ENCODE measurements at places on chromosomes 13 and 19.

GRCh38 chr19:5561559-5561958 is 6.2 kb downstream of the TINCR start:
- no peak for DNase-seq

- DNase-seq, result no peak
These were observed 41.2 kb downstream of the USP12 start for GRCh38 chr13:27130223-27130978.

- DNase-seq, result no peak
These were observed 985.4 kb downstream of the DIAPH3 start for GRCh38 chr13:59178344-59178743.

DNA sequence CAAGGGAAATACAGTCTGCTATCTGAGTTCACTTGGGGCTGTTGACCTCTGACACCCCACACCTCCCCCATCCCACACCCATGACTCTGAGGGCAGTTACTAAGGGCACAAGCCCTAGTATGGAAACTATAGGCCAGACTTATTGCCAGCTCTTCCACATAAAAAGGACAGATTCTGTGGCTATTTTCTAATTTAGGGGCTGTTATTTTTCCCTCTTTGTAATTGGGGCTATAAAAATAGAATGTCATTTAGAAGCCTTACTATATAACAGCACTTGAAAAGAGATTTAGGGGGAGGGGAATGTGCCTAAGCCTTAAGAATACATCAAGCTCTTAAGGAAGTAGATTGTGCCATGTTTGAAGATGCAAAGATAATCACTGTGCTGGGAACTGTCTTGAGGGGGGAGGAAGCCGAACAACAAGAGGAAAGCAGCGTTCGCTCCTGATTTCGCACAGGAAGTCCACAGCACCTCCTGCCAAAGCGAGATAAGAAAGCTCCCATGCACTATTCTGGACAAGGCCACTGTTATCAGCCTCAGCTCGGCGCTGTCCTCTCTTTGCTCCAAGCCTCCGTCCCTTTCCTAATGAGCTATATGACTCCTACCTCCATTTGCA is 86.6 kb downstream of the FLT1 start:
- no peak for DNase-seq

- no peak for DNase-seq
These were observed 69.8 kb downstream of the SIAH3 start for GRCh38 chr13:45781553-45782326.

DNA sequence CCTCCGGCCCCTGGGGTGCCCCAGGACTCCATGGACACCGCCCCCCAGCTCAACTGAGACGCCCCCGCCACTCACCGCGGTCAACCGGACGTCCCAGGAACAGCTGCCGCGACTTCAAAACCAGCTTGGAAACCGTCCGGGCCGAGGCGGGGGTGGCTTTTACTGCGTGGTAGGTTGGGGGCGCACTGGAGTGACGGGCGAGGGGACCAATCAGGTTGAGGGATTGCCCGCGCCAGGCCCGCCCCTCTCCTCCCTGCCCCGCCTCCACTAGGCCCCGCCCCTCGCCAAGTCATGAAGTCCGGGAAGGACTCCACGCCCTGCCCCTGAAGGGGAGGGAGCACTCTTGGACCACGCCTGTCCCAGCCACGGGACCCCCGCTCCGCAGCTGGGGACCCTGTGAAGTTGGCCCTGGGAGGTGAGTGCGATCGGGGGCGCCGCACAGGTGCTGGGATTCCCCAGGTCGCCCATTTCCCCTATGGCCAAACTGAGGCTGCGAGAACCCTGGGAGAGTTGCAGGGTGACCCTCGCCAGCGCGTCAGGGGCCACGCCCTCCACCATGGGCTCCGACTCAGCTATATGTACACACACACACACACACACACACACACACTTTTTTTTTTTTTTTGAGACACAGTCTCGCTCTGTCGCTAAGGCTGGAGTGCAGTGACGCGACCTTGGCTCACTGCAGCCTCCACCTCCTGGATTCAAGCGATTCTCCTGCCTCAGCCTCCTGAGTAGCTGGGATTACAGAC is at the start of gene PLIN3:
TSS of gene PLIN3 (minus strand) at position 134 of the 752 bp plus-strand sequence. CDS start 6,273 bp downstream, outside the sequence.
- DNase-seq, result peak; percentile 87

DNA sequence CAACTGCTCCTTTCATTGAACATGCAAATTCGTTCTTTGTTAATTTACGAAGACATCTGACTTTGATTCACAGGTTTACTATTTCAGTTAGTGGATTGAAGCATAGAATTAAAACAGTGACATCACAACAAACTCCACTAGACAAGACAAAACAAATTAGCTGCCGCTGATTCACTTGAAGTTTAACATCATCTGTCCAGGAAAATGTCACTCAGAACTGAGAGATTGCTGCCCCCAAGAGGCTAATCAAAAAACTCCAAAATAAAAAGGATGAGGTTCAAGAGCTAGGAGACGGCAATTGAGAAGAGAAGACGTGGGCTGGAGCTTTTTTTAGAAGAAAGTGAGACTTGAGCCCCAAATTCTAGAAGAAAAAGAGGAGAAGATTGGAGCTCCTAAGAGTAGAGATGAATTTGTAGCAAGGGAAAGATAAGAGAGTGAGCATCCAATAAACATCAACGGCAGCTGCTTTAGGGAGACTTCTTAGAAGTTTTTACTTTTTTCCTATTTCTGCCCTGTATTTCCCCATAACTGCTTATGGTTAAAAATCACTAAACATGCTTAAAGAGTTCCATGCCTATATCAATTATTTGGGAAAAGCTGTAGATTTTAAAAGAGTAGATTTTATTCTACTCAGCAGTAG is 40.8 kb upstream of the TPP2 start:
- DNase-seq, result no peak

DNA sequence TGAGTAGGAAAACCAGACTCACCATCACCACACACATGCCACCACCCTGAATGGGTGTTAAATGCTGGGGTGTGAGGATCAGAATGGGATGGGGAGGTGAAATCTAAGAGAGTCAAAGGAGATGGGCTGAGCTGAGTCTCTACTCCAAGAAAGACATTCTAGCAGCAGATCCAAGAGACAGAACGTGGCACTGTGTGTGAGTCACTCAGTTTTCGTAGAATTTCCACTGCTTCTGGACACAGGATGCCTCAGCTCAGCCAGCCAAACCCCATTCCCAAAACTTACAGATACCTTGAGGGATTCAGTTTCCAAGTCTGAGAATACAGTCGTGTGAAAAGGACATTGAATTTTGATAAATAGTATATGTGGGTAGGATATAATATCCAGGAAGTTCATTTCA is 7.3 kb upstream of the CYP2A7 start:
- no peak for DNase-seq

DNA sequence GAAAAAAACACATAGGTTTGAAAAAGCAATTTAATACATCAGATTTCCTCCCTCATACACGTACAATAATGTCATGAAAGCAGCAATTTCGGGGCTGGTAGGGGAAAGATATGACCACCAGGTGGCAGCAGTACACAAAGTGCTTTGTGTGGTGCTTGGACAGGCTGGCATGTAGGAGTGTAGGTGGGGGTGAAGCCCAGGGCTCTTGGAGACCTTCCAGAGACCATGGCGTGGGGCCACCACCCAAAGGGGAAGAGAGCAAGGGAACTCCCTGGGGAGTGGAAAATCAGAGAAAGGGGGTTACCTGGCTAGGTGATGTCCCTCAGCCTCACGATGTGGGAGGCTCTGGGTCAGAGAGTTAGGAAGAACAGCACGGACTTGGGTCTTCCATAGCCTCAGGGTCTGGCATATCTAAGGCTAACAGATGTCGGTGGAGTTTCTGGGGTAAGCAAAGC is 11.8 kb upstream of the CCNA1 start:
- DNase-seq, result peak; percentile 50

- no peak for DNase-seq
These were observed 73.7 kb downstream of the COG6 start for GRCh38 chr13:39729156-39729555.

- DNase-seq, result no peak
These were observed 3.3 kb downstream of the LRFN3 start for GRCh38 chr19:35939307-35940077.

DNA sequence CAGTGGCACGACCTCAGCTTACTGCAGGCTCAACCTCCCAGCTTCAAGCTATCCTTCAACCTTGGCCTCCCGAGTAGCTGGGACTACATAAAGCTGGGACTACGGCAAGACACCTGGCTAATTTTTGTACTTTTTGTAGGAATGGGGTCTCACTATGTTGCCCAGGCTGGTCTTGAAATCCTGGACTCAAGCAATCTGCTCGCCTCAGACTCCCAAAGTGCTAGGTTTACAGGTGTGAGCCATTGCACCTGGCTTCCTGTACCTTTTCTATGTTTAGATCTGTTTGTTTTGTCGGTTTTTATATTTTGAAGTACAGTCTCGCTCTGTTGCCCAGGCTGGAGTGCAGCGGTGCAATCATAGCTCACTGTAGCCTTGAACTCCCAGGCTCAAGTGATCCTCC is 17.5 kb upstream of the TICAM1 start:
- no peak for DNase-seq

GRCh38 chr19:49114630-49115363 is 627 bp downstream of the LIN7B start:
- peak; percentile 52 for DNase-seq

- DNase-seq, result no peak
These were observed 37.9 kb downstream of the ZFR2 start for GRCh38 chr19:3830621-3831589.

DNA sequence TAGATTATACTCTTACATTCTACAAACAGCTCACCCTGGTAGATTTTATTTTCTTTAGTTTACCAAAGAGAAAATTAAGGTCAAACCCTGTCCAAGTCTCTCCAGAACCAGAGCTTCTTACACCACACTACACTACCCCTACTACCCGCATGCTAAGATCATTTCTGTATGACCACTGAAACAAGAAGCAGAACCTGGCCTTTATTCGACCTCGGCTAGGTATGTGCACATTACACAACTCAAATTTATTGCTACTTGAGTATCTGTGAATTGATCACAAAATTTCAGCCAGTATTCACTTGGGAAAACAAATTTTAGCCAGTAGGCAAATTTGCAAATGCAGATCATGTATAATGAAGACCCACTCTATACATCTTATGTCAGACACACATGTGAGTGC is 2437.0 kb downstream of the PCDH9 start:
- DNase-seq, result no peak

GRCh38 chr13:25846222-25846984 is 205.4 kb downstream of the SHISA2 start:
- no peak for DNase-seq

DNA sequence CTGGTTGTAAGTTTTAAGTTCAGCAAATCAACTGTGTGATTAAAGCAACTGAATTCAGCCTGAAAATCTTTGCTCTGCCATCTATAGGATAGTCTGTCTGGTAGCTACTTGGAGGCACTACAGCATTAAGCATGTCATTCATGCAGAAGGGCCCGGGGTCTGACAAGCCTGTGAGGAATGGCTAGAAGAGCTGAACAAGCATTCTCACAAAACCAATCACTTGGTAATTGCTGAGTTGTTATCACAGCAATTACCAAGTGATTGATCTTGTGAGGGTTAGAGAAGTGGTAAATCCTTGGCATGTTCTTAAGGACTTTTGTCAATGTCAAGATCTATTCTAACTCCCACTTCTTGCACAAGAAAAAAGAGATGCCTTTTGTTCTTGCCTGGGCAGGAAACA is 356.1 kb downstream of the FGF14 start:
- no peak for DNase-seq

- no peak for DNase-seq
These were observed 1.3 kb upstream of the DCAF15 start for GRCh38 chr19:13951043-13951442.

DNA sequence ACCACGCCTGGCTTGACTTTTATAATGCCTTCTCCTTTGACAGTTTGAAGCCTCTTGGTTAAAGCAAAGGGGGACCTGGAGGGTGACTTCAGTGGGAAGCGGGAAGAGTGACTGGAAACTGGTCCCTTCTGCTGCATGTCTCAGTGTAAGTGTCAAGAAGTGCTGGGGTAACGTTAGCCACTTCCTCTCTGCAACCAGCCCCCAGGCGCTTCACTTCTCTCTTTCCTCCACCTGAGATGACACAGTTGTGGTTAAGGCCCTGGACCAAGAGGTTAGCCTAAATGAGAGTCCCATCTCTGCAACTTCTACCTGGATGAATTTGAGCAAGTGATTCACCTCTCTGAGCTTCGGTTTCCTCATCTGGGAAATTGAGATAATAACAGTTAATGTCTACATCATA is 16.3 kb downstream of the LEUTX start:
- no peak for DNase-seq

DNA sequence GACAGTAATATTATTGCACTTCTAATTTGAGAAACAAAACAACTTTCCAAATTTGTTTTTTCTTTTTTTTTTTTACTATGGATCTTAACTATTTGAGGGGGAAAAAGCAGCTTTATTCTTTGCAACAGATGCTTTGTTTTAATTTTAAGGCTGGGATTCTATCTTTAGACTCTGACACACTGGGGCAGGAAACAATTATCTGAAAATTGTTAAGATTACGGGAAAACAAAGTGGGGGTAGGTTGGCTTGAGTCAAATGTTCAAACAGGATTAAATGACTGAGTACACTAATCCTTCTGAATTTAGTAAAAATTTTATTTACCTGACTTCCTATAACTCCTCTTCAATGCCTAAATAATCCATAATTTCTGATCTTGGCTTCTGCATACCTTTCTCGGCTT is 543.2 kb downstream of the SLITRK6 start:
- DNase-seq, result no peak

DNA sequence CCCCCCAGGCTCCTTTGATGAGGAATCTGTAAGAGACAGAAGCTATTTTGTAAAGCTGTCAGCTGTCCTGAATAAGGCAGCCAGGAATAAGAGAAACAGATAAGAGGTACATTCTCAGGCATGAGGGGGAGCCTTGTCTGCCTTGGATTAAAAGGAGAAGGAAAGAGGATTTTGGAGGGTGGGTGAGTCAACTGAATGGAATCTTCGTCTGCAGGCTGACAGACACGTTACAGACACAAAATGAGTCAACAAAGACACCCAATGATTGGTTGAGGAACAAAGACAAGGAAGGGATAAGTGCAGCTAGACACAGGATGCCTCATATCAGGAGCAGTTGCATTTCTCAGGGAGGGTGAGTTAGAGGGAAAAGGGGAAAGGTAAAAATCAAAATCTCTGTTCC is 162.5 kb downstream of the OLFM4 start:
- DNase-seq, result no peak

- no peak for DNase-seq
These were observed 440.9 kb downstream of the IRS2 start for GRCh38 chr13:109345433-109345941.

- no peak for DNase-seq
These were observed 327.2 kb downstream of the LMO7 start for GRCh38 chr13:75963302-75963701.

DNA sequence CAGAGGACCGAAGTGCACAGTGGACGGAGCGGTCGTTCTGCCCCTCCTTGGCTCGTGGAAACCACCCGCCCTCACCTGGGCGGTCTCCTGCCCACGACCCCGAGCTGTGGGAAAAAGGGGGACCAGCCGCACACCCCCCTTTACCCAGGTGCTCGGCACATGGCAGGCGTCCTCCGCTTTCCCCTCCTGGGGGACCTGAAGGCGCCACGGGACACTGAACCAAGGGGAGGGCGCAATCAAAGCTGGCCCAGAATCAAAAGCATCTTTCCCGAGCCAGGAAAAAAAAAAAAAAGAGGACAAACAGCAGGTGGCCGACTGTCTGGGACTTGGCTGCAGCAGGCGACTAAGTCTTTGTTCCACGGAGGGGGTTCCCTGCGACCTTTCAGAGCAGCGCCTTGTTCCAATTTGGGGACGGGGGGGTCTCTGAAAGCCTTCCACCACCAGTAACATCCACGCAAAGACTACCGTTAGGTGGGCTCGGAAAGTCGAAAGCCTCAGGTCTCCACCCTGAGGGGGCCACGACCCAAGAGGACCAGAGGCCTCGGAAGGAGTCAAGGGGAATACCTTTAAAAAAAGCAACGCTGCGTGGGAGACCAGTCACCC is 1.1 kb downstream of the MBD3 start:
- DNase-seq, result peak; percentile 22

GRCh38 chr19:33312065-33312464 is 9.7 kb upstream of the CEBPA start:
- no peak for DNase-seq

Data from activated T-cell treated with anti-CD3 and anti-CD28 coated beads for 4 hours (primary cell).